ENCODE measurements at places on chromosomes 5 and 9.

GRCh38 chr5:135651156-135651555, 72.4 kb upstream of the CXCL14 start:
- no peak for DNase-seq

DNA sequence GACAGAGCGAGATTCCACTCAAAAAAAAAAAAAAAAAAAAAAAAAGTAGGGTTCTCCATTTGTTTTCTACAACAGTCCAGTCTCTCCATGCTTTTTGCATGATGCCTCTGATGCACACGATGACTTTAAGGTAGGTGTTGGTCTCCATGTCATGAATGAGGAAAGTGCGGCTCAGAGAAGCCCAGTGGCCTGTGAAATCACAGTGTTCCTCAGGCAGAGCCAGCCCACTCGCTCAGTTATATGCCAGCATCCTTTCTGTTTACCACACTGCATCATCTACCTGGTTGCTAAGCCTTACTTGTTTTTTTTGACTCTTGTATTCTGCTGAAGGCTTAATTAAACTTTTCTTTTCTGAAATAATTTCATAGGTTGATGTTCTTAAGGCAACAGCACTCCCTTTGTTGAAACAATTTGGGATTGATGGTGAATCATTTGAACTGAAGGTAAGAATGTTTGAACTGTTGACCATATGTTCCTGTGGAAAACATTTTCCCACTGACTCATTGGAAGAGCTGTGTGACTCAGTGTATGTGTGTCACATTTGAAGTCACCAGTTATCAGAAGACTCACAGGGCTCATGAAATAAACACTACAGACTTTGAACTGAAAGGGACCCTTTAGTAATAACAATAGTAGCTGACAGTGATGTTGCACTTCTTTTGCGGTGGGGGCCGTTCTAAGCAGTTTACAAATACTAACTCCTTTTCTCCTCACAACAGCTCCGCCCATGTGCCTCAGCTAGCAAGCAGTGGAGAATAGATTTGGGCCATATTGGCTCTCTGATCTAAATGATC, 40.2 kb downstream of the RCL1 start:
- DNase-seq = no peak

- peak; percentile 81 for DNase-seq
These were observed 2.9 kb downstream of the JAK2 start for GRCh38 chr9:4987961-4988421.

- DNase-seq = no peak
These were observed 1309.2 kb upstream of the WWC1 start for GRCh38 chr5:166982226-166982625.

GRCh38 chr5:133635051-133635450, 22.7 kb upstream of the FSTL4 start:
- no peak for DNase-seq

DNA sequence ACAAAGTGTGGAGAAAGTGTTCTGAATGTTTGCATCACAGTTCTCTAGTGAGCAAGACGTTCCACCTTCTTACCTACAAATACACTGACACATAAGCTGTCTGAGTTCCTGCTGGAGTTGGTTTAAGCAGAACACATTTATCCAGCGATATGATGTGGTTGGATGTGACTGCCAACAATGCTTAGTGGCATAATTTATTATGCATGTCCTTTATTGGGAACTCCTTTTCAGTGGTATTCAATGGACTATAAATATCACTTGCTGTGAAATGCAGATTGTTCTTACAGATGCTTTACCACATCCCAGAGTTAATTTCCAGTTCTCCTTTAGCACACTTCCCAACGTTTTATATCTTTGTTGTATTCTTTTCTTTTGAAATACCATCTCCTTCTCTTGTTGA, 222.2 kb downstream of the LURAP1L start:
- DNase-seq = no peak

DNA sequence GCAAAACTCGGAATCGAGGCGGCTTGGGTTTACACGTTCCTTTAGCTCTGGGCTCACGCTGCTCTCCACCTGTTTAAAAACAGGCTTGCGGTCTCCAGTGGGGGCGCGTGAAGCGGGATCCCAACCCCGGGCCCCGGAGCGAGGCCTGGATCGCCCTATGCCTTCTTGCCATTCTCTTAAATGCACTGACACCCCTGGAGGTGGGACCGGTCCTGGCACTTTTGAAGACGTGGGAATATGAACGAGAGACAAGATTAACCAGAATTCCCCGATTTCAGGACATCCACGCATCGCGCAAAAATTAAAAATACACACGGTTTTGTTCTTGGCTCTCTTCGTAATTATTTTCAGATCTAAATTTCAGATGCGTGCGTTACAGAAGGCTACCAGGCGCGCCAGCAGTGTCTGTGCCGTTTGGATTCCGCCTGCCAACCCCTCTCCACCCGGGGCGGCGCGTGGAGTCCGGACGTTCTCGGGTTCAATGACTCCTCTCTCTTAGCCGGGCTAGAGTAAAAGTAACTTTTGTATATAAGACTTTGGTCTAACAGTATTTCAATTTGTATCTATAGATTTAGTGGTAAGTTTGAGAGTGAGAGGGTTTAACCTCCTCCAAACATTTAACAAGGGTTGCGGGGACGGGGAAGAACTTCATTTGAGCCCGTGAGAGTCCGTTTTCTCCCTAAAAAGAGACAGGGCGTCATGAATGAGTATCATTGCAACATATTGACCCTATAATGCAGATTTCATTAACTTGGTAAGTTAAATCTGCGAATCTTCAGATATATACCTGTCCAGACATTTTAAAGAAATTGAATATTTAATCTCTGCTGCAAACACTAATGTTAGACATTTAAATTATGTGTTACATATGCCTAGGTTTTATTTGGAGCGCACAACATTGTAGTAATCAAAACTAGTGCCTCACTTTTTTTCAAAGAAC, 3.8 kb downstream of the FOXD1 start:
- DNase-seq = no peak

- no peak for DNase-seq
These were observed 161.2 kb upstream of the SMIM23 start for GRCh38 chr5:171624396-171624795.

DNA sequence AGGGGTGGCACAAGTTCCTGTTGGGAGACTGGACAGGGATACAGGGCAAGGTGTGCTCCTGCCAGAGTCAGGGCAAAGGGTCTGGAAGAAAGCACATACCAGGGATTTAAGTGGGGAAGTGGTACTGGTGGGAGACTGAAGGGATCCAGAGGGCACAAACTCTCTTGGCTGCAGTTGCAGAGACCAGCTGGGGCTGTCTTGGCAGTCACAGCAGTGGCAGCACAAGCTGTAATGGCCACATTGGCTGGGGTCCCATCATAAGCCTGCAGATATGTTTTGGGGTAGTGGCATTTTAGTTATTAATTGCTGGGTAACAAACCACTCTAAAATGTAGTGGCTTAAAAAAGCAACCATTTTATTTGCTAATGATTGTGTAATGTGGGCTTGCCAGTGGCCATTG, 492.2 kb downstream of the ENC1 start:
- no peak for DNase-seq

GRCh38 chr5:133121080-133121479, 69.3 kb downstream of the HSPA4 start:
- DNase-seq = no peak

DNA sequence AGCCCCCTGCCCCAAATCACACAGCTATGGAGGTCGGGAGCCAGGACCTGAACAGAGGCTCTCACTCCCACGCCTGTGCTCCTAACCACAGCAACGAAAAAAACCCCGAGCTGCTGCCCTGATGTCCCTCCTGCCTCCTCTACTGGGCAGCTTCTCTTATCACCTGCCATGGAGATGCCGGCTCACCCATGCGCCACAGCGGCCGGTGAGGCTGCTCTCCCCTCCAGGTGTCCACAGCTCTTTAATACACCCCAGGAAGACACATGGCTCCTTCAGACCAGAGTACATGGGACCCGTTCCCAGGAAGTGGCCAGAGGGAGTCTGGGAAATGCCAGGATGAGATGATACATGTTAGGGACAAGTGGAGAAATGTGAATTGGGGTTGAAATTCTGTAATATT, 110.9 kb downstream of the COL23A1 start:
- no peak for DNase-seq

DNA sequence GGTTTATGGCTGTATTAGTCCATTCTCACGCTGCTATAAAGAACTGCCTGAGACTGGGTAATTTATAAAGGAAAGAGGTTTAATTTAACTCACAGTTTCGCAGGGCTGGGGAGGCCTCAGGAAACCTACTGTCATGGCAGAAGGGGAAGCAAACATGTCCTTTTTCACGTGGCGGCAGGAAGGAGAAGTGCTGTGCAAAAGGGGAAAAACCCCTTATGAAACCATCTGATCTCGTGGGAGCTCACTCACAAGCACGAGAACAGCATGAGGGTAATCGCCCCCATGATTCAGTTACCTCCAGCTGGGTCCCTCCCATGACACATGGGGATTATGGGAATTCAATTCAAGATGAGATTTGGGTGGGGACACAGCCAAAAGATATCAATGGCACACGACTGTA, 13.9 kb downstream of the LRRC70 start:
- DNase-seq = no peak

DNA sequence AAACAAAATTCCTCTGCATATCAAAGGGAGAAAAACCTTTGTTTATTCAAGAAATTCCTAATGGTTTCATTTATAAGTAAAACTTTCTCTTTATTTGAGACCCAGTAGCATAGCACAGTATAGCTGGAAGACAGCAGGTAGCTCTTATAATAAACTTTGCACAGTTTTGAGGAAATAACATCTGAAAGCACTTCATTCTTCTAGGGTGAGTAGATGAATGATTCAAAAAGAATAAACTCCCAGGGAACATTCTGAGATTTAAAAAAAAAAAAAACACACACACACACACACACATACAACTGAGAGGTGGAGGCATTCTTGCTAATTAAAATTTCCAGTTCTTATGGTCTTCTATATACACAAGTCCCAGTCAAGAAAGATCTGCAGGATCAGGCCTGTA, 197.3 kb downstream of the BNC2 start:
- no peak for DNase-seq

- DNase-seq = no peak
These were observed 51.3 kb upstream of the PTPN3 start for GRCh38 chr9:109549386-109549785.

DNA sequence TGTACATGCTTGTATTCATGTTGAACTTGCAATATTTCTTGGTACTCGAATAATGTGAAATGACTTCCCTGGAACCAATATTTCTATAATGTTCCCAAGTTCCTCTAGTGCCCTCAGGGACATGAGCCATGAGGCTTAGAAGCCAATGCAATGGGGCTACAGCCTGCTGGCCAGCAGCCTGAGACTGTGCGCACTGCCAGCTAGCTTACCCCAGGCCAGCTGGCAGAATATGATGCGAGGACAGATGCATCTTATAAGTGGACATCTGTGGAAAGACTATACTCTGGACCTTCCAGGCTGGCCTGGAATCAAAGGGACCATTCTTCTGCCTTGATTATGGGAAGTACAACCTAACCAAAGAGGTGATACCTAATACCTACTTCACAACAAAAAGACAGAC, 1862.0 kb upstream of the ACO1 start:
- no peak for DNase-seq

- DNase-seq = no peak
These were observed 230.1 kb downstream of the CAAP1 start for GRCh38 chr9:26662476-26662875.

DNA sequence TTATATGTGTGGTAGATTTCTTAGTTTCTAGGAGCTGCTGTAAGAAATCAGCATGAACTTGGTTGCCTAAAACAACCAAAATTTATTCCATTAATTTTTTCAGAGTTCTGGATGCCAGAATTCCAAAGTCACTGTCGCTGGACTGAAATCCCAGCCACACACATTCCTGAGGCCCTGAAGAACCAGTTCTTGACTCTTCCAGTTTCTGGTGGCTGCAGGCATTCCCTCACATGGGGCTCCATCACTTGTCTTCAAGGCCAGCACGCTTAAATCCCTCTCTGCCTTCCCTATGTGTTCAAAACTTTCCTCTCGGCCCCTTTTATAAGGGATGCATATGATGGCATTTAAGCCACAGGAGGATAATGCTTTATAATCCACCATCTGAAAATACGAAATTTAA, 1237.5 kb upstream of the CDH9 start:
- no peak for DNase-seq

GRCh38 chr5:61322738-61323725, 9.0 kb upstream of the ZSWIM6 start:
- DNase-seq = no peak

DNA sequence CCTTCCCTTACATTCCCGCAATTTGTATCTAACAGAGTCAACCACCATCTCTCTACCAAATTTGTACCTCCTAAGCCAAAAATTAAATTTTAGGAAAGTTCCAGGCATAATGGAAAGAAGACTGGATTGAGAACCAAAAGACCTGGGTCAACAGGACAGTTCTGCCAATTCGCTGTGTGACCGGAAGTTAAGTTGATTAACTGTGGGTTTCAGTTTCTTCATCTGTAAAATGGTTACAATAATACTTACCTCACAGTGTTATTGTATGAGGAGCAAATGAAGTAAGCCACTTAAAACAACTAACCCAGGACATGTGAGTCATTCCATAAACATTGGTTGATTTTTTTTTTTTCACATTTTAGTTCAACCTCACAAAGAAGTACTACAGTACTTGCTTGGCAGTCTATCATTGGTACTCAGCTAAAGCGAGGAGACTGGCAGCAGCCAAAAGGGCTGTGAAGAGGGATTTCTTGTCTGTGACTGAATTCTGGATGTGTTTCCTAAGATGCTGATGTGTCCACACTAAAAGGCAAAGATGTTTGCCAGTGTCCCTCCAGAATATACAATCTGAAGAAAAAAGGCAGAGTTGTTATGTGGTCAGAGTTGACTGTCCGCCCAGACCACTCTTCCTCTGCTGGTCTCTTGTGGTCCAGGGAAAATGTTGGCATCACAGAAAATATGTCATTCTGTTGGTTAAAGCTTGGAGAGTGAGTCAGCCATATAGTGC, 198.6 kb downstream of the TLE1 start:
- DNase-seq = no peak

- DNase-seq = no peak
These were observed 52.3 kb downstream of the PRKACG start for GRCh38 chr9:68961587-68961986.

DNA sequence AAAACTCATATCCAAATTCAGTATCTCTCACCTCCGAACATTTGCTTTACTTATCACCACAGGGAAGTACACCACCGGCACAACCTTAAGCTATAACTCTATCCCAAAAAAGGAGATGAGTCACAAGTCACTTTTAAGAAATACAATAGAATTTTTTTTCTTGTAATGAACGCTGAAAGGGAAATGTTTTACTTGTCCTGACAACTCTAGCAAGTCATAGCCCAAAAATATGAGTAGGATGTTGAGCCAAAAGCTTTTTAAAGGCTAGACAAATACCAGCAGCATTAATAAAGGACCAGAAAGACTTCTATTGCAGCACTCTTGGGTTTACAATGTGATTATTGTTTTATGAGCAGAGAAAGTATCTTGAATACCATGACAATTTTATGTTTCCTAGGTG, 147.3 kb upstream of the FST start:
- DNase-seq = no peak
